ENCODE measurements at places on chromosomes 12 and 14.

GRCh38 chr12:11601647-11602046 is 47.8 kb upstream of the ETV6 start:
- no peak for DNase-seq

GRCh38 chr14:68939893-68940613 is 39.0 kb downstream of the ACTN1 start:
- DNase-seq: no peak

DNA sequence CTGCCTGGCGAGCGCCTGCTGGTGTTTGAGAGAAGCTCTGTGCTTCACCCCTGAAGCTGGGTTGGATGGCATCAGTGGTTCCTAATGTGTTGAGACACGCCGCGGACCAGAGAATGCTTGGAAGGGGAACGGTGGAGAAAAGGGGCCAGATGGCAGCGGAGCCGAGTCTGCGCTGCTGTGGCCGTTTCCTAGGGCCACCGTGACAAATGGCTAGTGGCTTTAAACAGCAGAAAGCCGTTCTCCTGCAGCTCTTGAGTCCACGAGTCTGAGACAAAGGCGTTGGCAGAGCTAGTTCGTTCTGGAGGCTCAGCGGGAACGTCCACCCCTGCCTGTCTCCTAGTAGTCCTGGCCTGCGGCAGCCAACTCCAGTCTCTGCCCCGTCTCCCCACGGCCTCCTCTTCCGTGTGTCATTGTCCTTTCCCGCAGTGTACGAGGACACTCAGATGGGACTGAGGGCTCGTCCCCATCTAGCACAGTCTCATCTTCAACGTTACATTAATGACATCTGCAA is 103.6 kb downstream of the ADGRD1 start:
- DNase-seq: no peak

DNA sequence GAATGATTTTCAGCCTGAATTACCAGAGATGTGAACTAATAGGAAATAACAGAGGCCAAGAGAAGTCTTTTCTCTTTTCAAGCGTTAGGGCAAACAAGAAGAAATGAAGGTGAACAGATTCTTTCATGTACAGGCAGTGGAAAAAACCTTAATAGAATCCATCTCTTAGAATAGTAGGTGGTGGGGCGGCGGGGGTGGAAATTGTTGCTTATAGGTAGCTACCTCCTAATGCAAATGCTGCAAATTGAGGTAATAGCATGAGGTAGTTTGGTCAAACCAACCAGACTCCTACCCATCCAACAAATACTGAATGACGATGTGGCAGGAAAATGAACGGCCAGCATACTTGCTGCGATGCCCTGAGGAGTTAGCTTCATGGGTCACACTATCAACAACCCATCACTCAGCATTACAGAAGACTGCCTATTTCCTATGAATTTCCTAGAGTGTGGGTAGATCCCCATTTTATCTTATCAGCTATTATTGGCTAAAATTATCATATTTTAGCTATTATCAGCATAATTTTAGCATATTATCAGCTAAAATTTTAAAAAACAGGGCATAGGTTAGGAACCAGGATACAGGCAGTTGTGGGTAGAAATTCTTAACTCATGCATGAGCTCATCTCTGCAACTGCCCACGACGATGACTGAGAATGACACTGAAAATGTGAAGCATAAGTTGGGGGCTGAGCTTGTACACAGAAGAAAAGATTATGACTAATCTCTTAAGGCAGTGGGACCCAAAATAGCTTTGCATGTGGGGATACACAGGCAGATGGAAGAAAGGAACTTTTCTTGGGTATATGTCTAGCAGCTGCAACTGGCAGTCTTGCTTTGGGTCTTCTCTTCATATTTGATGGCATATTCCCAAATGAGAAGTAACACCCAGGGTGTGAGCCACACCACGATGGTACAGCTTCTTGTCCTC is 68.7 kb downstream of the NIN start:
- no peak for DNase-seq

Measured in RPMI8226 (cell line).